ENCODE measurements at places on chromosomes 13 and 19. TPM values are rescaled to one million over a fixed set of nuclear protein-coding genes. Genes with fewer than 3 reads are reported as not detected.

GRCh38 chr13:33003458-33004019, 12.7 kb upstream of the KL start:
- H3K27me3 ChIP-seq, result peaks cover 38% of the 10 kb centered on the region
- H3K4me1 ChIP-seq, result peaks cover 4% of the 10 kb centered on the region
- peaks cover 1% of the 10 kb centered on the region for H3K36me3 ChIP-seq
- no peak for DNase-seq

- no peaks in the 10 kb centered on the region for H3K4me1 ChIP-seq
- no peak overlapping the region for H3K4me3 ChIP-seq
- H3K27ac ChIP-seq, result no peak overlapping the region
Measured at GRCh38 chr13:109100705-109101304, 471.4 kb downstream of the MYO16 start.

GRCh38 chr19:15790096-15790495, 2.6 kb downstream of the OR10H5 start:
- no peaks in the 10 kb centered on the region for H3K27me3 ChIP-seq
- H3K4me3 ChIP-seq, result no peak overlapping the region
- H3K4me1 ChIP-seq, result no peaks in the 10 kb centered on the region
- DNase-seq, result no peak
- H3K27ac ChIP-seq, result no peak overlapping the region
- no peaks in the 10 kb centered on the region for H3K36me3 ChIP-seq

- no peaks in the 10 kb centered on the region for H3K36me3 ChIP-seq
- H3K4me3 ChIP-seq, result no peak overlapping the region
- no peaks in the 10 kb centered on the region for H3K27me3 ChIP-seq
Measured at GRCh38 chr13:37617173-37617572, 18.6 kb upstream of the POSTN start.

DNA sequence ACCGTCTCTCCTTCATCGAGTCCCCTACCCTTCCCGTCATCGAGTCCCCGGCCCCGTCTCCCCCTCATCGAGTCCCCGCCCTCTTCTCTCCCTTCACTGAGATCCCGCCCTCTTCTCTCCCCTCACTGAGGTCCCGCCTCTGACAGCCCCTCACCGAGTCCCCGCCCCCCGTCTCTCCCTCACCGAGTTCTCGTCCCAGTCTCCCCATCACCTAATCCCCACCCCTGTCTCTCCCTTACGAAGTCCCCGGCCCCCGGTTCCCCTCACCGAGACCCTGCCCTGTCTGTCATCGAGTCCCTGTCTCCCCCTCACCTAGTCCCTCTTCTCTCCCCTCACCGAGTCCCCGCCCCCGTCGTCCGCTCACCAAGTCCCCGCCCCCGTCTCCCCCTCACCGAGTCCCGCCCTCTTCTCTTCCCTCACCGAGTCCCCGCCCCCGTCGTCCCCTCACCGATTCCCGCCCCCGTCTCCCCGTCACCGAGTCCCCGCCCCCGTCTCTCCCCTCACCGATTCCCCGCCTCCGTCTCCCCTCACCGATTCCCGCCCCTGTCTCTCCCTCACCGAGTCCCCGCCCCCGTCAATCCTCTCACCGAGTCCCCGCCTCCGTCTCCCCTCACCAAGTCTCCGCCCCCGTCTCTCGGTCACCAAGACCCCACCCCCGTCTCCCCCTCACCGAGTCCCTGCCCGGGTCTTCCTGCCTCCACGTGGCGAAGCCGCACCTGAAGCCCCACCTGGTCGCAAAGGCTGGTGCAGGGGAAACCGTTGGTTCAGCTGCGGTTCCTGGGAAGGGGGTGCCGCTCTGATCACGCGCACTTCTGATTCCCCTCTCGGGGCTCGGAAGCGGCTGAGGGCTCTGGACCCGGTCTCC, 23.9 kb upstream of the ZNF846 start:
- peaks cover 29% of the 10 kb centered on the region for H3K4me1 ChIP-seq
- peak overlapping the region; percentile 86 for H3K4me3 ChIP-seq
- H3K27ac ChIP-seq, result peak overlapping the region; percentile 97
- H3K27me3 ChIP-seq, result no peaks in the 10 kb centered on the region

GRCh38 chr13:29284726-29285125, 310.8 kb downstream of the SLC7A1 start:
- DNase-seq, result no peak
- no peak overlapping the region for H3K27ac ChIP-seq
- H3K4me1 ChIP-seq, result no peaks in the 10 kb centered on the region
- no peak overlapping the region for H3K4me3 ChIP-seq
- H3K27me3 ChIP-seq, result no peaks in the 10 kb centered on the region
- H3K36me3 ChIP-seq, result no peaks in the 10 kb centered on the region

GRCh38 chr13:75422028-75422427, 59.9 kb downstream of the TBC1D4 start:
- no peak for DNase-seq
- peaks cover 6% of the 10 kb centered on the region for H3K27me3 ChIP-seq
- no peak overlapping the region for H3K27ac ChIP-seq
- H3K4me3 ChIP-seq, result no peak overlapping the region

- no peaks in the 10 kb centered on the region for H3K36me3 ChIP-seq
- no peaks in the 10 kb centered on the region for H3K4me1 ChIP-seq
- no peak overlapping the region for H3K4me3 ChIP-seq
- H3K27ac ChIP-seq, result no peak overlapping the region
- no peaks in the 10 kb centered on the region for H3K27me3 ChIP-seq
- no peak for DNase-seq
Measured at GRCh38 chr13:76635232-76636230, 250.7 kb downstream of the KCTD12 start.

Gene ZNF382
- 13.8 TPM for total RNA-seq

DNA sequence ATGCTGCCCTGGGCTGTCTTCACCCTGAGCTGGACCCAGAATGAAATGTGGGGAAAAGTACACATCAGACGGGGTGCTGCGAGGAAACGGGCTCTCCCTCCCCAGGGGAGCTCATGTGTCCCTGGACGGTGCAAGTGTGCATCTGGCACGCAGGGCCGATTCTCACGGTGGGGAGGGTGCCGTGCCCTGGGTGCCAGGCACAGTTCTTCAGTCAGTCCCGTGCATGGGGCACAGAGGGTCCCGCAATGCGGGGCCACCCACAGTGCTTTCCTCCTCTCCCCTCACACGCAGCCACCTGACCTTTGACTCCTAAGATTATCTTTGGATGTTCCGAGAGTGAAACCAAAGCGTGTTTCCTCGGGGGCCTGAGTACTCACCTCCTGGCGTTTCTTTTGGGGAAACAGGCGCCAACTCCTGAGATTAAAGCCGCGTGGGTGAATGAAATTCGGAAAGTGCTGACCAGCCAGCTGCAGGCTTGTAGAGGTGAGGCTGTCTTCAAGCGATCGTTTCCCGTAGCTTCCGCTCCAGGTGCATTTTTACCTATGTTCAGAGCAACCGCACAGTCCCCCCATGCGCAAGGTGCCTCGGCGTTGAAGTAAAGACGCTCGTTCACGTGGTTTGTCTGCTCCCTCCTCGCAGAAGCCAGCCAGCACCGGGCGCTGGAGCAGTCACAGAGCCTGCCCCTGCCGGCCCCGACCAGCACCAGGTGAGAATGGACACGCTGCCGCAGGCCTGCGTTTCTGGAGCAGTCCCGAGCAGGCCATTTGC, 17.5 kb upstream of the F7 start:
- no peaks in the 10 kb centered on the region for H3K27me3 ChIP-seq
- H3K27ac ChIP-seq, result no peak overlapping the region
- no peak overlapping the region for H3K4me3 ChIP-seq
- no peaks in the 10 kb centered on the region for H3K36me3 ChIP-seq
- DNase-seq, result no peak

- H3K36me3 ChIP-seq, result peaks cover 35% of the 10 kb centered on the region
- no peak overlapping the region for H3K27ac ChIP-seq
- H3K4me1 ChIP-seq, result peaks cover 26% of the 10 kb centered on the region
- no peaks in the 10 kb centered on the region for H3K27me3 ChIP-seq
- no peak overlapping the region for H3K4me3 ChIP-seq
Measured at GRCh38 chr19:55597501-55597921, 1.8 kb downstream of the FIZ1 start.

DNA sequence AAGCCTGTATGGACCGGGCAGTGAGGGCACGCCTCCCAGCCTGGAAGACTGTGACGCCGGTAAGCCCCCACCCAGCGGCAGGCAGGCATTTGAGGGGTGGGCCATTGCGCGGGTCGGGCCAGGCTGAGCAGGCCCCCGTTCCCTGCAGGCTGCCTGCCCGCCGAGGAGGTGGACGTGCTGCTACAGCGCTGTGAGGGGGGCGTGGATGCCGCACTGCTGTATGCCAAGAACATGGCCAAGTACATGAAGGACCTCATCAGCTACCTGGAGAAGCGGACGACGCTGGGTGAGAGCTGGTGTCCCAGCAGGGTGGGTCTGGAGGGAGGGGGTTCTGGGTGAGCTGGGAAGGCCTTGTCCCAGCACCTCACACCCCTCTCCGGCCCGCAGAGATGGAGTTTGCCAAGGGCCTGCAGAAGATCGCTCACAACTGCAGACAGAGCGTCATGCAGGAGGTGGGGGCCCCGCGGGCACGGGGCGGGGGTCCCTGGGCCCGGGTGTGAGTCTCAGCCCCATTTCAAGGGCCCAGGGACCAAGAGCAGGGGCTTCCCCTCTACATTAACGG, 7.1 kb downstream of the ARHGAP45 start:
- H3K4me1 ChIP-seq, result peaks cover 46% of the 10 kb centered on the region
- peaks cover 66% of the 10 kb centered on the region for H3K36me3 ChIP-seq
- DNase-seq, result no peak
- no peaks in the 10 kb centered on the region for H3K27me3 ChIP-seq

GRCh38 chr19:19170053-19170872, at the start of gene MEF2B:
MEF2B (minus strand) TSS chr19:19170263; CDS start chr19:19150735, 19,528 bp downstream.
- H3K4me1 ChIP-seq, result peaks cover 15% of the 10 kb centered on the region
- peak; percentile 86 for DNase-seq
- H3K27ac ChIP-seq, result no peak within 1 kb of the TSS
- peaks cover 2% of the 10 kb centered on the region for H3K36me3 ChIP-seq

DNA sequence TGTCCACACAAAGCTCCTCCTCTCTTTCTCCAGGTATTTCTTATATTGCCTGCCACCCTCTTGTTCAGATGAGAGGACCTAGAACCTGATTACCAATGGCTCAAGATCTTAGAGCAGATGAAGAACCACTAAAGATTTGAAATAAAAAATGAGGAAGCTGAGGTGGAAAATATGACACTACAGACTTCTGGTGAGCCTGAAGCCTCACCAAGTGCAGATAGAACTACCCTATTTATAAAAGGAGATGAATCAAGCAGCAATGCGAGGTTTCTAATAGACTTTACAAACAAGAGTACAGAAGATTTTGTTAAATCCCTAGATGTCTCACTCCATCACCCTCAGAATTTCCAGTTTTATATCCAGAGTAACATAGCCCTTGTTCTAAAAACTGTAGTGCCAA, 345.8 kb downstream of the TBC1D4 start:
- H3K27ac ChIP-seq, result no peak overlapping the region
- H3K4me1 ChIP-seq, result no peaks in the 10 kb centered on the region
- peaks cover 3% of the 10 kb centered on the region for H3K27me3 ChIP-seq

DNA sequence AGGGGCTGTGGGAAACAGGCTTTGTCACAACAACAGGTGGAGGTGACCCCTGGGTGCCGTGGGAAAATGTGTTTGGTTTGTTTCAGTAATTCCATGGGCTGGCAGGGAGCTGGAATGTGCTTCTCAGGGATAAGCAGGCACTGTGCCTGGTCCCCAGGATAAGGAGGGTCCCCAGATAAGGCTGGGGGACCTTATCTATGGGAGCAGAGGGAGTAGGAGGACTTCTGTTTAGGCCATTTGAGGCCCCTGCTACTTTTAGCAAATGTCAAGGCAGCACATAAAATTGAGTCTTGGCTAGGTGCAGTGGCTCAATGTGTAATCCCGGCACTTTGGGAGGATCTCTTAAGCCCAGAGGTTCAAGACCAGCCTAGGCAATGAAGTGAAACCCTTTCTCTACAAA, 59.5 kb downstream of the KCNC3 start:
- no peak for DNase-seq
- no peaks in the 10 kb centered on the region for H3K36me3 ChIP-seq
- H3K27ac ChIP-seq, result no peak overlapping the region
- no peaks in the 10 kb centered on the region for H3K4me1 ChIP-seq
- no peak overlapping the region for H3K4me3 ChIP-seq

Gene VAV1
- 123 TPM for total RNA-seq

Gene TRAPPC6A
- total RNA-seq, result 64.2 TPM

DNA sequence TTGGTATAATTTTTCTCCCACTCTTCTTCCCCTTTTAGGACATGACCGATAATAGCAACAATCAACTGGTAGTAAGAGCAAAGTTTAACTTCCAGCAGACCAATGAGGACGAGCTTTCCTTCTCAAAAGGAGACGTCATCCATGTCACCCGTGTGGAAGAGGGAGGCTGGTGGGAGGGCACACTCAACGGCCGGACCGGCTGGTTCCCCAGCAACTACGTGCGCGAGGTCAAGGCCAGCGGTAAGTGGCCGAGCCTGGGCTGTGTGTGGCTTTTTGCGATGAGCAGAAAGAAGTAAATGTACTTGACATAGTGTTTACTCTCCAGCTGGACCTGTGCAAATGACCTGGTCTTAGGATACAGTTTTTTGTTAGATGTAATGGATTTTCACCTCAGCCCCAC, 102.5 kb downstream of the ARHGEF7 start:
- DNase-seq, result no peak
- no peaks in the 10 kb centered on the region for H3K27me3 ChIP-seq
- no peaks in the 10 kb centered on the region for H3K36me3 ChIP-seq
- H3K4me3 ChIP-seq, result no peak overlapping the region

Gene SBK3
- not detected for total RNA-seq

GRCh38 chr13:68813180-68813796, 1294.3 kb upstream of the ATXN8OS start:
- no peak for DNase-seq
- H3K36me3 ChIP-seq, result no peaks in the 10 kb centered on the region
- H3K4me3 ChIP-seq, result no peak overlapping the region
- no peak overlapping the region for H3K27ac ChIP-seq
- H3K4me1 ChIP-seq, result no peaks in the 10 kb centered on the region

DNA sequence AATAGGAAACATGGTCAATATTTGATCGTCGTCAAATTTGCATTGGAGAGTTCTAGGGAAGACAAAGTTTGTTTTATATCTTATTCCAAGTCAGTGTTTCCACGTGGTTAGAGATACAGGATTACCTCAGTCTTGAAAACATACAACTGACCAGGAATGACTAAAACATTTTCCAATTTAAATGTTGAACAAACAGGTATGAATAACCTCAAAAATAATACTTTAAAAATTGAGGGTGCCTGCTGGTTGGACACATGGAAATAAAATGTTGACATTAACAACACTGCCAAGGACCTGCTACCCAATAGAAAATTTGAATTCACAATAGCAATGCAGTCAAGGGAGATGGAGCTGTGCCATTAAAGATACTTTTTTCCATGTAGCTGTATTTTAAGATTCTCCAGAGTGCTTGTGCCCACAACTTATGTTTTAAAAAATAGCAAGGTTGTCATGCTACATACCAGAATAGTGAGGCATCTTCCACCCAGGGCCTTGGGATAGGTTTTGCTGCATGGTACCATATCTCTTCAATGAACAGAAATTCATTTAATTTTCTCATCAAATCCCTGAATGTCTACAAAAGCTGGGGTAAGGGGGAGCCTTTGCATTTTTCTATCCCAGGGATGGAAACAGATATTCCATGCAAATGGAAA, 260.8 kb downstream of the EFNB2 start:
- H3K27ac ChIP-seq, result no peak overlapping the region
- H3K36me3 ChIP-seq, result no peaks in the 10 kb centered on the region
- no peak overlapping the region for H3K4me3 ChIP-seq

Gene CD37
- 352 TPM for total RNA-seq

Gene CCNA1
- 0.50 TPM for total RNA-seq

GRCh38 chr19:47421844-47422395, 2.6 kb upstream of the MEIS3 start:
- DNase-seq, result no peak
- peaks cover 15% of the 10 kb centered on the region for H3K4me1 ChIP-seq
- H3K27ac ChIP-seq, result no peak overlapping the region
- no peak overlapping the region for H3K4me3 ChIP-seq

All from activated CD4-positive, alpha-beta T cell treated with anti-CD3 and anti-CD28 coated beads, Interleukin-2, amount 10 ng/mL, durations not matched to agents 7 days and 5 days (primary cell).